ENCODE measurements at places on chromosomes 11 and 22.

- DNase-seq, result peak; percentile 56
Measured at GRCh38 chr22:49087198-49087597, 740.5 kb downstream of the BRD1 start.

- no peak for DNase-seq
Measured at GRCh38 chr11:132409573-132410355, 1039.3 kb downstream of the NTM start.

DNA sequence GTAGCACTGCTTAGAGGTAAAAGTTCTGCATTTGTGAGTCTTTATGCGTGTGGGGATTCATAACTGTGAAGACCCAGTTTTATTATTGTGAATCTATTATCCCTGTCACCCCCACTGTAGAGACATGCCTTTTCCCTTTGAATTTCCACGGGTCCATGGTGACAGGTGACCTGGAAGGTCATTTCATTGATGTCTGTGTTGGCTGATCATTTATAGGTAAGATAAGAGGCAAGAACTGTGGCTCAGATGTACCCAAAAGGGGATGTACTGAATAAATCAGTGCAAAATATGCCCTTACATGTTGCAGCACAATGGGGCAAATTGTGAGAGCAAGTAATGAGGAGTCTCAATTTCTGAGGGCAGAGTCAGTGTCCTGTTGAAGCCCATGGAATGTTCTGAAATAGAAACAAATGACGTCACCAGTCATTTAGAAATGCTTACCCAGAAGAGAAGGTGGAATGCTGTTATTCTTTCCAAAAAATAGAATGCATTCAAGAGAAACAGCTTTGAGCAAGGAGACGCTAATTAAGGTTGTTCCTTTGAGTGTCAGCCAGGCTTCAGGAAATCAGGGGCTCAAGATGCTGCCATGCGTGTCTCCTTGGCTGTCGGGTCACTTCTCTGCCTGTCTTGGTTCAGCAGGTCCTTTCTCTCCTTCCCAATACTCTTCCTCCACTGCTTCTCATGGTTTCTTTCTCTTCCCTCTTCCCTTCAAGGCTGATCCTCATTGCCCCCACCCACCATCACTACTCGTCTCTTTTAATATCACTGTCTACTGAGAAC, 118.7 kb upstream of the E2F8 start:
- DNase-seq, result no peak

- no peak for DNase-seq
Measured at GRCh38 chr11:73274722-73275380, 2.7 kb downstream of the P2RY6 start.

- peak; percentile 31 for DNase-seq
Measured at GRCh38 chr22:27639248-27640086, 162.1 kb downstream of the MN1 start.

- peak; percentile 12 for DNase-seq
Measured at GRCh38 chr11:128029219-128029722, 558.1 kb downstream of the ETS1 start.

DNA sequence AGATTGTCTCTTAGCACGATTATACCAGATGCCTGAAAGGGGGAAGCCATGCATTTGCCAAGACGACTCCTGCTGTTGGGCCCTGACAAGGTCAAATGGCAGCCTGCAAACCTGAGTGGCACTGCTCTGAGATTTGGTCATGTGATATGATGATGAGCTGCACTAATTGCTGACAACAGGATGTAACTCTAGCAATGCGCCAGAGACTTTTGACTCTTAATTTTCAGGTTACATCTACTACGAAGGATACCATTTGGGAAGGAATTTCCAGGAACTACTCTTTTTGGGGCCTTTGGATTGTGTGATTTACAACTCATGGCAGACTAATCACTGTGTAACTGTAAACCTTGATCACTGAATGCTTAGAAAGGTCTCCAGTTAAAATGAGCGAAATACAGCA, 13.1 kb downstream of the TREH start:
- DNase-seq, result no peak

DNA sequence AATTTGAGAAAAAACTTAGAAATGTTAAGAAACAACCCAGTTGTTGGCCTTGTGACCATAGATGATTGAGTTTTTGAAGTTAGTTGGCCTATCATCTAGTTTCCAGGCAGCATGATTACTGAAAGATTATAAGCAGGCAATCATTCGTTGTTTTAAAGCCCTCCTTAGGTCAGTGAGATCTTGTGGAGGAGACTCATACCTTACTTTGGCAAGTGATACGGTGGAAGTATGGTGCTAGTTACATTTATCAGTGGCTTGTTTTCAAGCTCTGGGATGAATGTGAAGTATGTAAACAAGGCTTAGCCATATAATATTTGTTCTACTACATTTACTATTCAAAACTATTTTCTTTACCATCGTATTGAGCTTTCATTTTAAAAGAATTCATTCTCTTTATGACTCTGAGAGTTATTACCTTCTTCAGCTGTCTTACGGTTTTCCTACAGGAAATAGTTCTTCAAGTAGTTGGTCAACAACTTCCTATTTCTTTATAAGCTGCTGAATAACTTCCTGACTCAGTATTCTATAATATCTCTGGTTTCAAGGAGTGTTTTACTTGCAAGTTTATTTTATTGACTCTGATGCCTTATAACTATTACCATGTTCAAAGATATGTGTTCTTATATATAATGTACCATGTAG, 7.3 kb downstream of the YAP1 start:
- no peak for DNase-seq

DNA sequence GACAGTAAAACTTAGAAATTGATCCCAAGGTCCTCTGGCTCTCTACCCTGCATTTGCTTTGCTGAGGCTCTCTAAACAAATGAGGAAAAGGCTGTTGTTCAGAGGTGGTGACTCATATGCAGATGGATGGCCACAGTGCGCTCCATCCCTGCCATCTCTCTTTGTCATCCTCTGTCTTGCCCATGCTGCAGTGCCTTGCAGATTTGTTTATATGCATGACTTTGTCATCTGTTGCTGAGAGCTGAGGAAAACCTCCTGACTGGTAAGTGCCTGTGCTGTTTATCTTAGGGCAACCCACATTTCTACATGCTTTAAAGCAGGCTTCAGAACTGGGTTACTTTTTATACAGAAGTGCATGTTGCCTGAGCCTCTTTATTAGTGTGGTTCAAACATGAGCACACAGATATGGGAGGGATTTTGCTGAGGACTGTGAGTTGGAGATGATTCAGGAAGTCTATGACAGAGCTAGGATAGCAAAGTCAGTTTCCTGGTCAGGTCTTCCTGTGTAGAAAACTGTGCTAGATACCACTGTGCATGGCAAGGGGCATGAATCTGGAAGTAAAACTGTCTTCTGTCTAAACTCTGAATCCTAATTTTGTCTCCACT, 57.4 kb downstream of the JAM3 start:
- no peak for DNase-seq

DNA sequence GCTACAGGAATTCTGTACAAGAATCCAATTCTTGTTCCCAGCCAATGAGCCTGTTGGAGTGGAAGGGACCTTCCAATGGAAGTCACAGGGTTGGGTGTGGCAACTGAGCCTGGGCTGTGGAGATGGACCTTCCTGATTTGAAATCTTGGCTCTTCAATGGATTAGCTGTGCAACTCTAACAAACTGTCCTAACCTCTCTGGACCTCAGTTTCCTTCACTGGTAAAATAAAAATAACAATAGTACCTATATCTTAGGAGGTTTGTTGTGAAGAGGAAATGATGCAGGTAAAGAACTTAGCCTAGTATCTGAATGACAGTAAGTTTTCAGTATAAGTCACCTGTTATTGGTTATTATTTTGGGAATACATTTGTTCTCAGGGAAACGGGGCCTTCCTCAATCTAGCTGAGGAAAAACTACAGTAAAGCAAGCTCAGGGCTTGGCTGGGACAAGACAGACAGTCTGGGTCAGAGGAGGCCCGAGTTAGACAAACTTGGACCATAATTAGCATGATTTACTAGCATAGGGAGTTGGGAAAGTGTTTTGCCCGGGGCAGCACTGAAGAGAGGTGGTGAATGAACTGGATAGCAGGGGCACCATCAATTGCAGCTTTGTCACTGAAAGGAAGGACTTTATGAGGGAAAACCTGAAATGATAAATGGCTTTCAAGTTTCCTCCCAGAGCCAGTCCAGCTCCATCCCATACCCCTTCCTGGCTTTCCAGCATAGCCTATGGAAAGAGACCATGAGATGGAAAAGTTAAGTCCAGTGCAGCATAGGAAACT, 13.7 kb downstream of the ELF5 start:
- DNase-seq, result no peak

- DNase-seq, result no peak
Measured at GRCh38 chr11:16367252-16367651, 10.9 kb upstream of the SOX6 start.

- peak; percentile 96 for DNase-seq
Measured at GRCh38 chr11:86244063-86244521, 461 bp upstream of the EED start.

GRCh38 chr11:32581556-32581955, 2.1 kb upstream of the EIF3M start:
- no peak for DNase-seq

GRCh38 chr11:47249378-47249715, 733 bp upstream of the ACP2 start:
- DNase-seq, result no peak
